ENCODE measurements at places on chromosomes 1 and 21. TPM values are rescaled to one million over a fixed set of nuclear protein-coding genes. Genes with fewer than 3 reads are reported as not detected.

GRCh38 chr1:185137896-185138545 lies 18.7 kb downstream of the TRMT1L start:
- no peaks in the 10 kb centered on the region for H3K4me1 ChIP-seq
- H3K27me3 ChIP-seq = no peaks in the 10 kb centered on the region
- DNase-seq = no peak

GRCh38 chr1:88175120-88175630 lies 508.9 kb upstream of the PKN2 start:
- no peak overlapping the region for H3K4me3 ChIP-seq
- H3K27ac ChIP-seq = no peak overlapping the region
- no peak for DNase-seq
- no peaks in the 10 kb centered on the region for H3K27me3 ChIP-seq
- no peaks in the 10 kb centered on the region for H3K36me3 ChIP-seq

DNA sequence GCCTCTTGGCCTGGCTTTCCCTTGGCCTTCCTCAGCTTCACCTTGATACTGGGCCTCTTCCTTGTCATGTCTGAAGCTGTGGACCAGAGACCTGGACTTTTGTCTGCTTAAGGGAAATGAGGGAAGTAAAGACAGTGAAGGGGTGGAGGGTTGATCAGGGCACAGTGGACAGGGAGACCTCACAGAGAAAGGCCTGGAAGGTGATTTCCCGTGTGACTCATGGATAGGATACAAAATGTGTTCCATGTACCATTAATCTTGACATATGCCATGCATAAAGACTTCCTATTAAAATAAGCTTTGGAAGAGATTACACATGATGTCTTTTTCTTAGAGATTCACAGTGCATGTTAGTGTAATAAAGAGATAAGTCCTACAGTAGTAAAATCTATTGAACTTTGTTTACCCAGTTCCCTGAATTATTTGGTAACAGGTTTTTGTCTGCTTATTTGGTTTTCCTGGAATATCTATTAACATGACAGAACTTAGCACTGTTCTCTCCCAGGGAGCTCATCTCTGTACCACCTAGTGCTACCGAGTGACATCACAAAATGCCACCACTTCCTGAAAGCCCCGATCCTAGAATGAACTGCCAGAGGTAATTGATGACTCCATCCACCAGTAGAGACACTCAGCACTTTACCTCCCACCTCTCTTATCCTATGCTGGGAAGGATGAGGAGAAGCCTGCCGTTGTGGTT lies 22.2 kb downstream of the UBE2T start:
- no peak overlapping the region for H3K27ac ChIP-seq
- H3K36me3 ChIP-seq = no peaks in the 10 kb centered on the region
- H3K4me3 ChIP-seq = no peak overlapping the region
- DNase-seq = no peak
- no peaks in the 10 kb centered on the region for H3K4me1 ChIP-seq

DNA sequence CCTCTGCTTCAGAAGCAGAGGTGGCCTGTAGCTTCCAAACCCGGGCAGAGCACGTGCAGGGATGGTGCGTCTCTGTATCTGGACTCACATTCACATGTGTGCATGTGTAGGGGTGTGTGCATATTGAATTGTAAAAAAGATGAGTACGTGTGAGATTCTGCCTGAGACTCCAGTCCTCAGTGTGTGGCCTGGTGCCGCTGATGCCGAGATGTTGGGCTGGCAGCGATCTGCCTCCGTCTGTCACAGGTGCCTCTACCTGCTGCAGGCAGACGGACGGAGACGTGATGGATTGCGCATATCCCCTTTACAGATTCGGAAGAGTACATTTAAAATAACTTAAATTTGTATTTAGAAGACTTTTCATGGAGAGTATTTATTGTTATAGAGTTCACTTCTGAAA lies 53.6 kb downstream of the ADARB1 start:
- no peak for DNase-seq
- no peak overlapping the region for H3K4me3 ChIP-seq
- peaks cover 14% of the 10 kb centered on the region for H3K4me1 ChIP-seq
- H3K27me3 ChIP-seq = no peaks in the 10 kb centered on the region
- peak overlapping the region; percentile 85 for H3K27ac ChIP-seq

GRCh38 chr1:208542309-208542708 lies 298.1 kb upstream of the PLXNA2 start:
- DNase-seq = no peak
- no peak overlapping the region for H3K27ac ChIP-seq
- H3K4me3 ChIP-seq = no peak overlapping the region
- no peaks in the 10 kb centered on the region for H3K4me1 ChIP-seq
- H3K27me3 ChIP-seq = no peaks in the 10 kb centered on the region
- H3K36me3 ChIP-seq = no peaks in the 10 kb centered on the region

DNA sequence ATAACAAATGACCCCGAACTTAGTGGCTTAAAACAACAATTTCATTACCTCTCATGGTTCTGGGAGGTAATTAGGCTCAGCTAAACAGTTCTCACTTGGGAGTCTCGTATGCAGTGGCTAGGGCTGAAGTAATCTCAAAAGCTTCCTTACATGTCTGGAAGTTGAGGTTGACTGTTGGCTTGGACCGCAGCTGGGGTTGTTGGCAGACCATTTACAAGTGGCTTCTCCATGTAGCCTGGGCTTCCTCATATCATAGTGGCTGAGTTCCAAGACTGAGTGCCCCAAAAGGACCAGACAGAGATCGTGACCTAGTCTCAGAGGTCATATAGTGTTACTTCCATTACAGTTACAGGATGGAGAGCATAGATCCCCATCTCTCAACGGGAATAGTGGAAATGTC lies 2.4 kb upstream of the POGZ start:
- no peak overlapping the region for H3K4me3 ChIP-seq
- no peaks in the 10 kb centered on the region for H3K36me3 ChIP-seq
- H3K27ac ChIP-seq = no peak overlapping the region
- H3K4me1 ChIP-seq = peaks cover 19% of the 10 kb centered on the region
- DNase-seq = no peak
- no peaks in the 10 kb centered on the region for H3K27me3 ChIP-seq

GRCh38 chr1:178633056-178633455 lies 92.0 kb upstream of the RALGPS2 start:
- H3K4me3 ChIP-seq = no peak overlapping the region
- H3K27me3 ChIP-seq = no peaks in the 10 kb centered on the region
- no peaks in the 10 kb centered on the region for H3K36me3 ChIP-seq
- no peaks in the 10 kb centered on the region for H3K4me1 ChIP-seq

DNA sequence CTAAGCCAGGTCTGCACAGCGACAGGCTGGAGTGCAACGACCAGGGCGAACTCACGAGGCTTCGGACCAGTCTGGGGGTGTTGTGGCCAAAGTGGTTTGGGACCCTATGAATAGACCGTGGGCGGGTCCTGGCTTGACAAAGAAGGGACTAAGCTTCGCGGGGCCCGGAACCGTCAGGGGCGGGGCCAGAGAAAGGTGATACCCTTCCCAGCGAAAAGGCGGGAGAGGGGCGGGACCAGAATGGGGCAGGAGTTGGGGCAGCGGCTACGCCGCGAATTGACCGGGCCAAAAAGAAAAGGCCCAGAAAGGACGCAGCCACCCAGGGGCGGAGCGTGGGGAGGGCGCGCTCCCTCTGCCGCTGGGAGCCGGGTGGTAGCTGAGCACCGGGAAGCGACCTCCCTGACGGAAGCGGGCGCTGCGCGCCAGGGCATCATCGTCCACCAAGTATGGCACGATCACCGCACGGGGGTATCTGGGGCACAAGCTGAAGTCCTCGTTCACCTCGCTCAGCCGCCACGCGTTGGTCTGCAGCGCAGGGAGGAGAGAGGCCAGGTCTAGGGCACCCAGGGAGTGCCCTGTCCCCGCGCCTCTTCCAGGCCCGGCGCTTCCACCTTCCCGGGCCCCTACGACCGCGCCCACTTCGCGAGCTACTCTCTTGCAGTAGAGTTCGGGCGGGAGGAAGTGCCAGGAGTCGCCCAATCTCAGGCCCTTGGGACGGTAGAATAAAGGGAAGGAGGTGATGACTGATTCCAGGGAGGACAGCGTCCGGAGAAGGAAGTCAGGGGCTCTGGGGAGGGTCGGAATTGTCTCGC lies 6.7 kb upstream of the FAM167B start:
- no peaks in the 10 kb centered on the region for H3K36me3 ChIP-seq
- H3K4me1 ChIP-seq = peaks cover 4% of the 10 kb centered on the region
- H3K27ac ChIP-seq = peak overlapping the region; percentile 86
- H3K27me3 ChIP-seq = no peaks in the 10 kb centered on the region
- peak; percentile 88 for DNase-seq

GRCh38 chr1:245576323-245576722 lies 421.5 kb downstream of the KIF26B start:
- no peak overlapping the region for H3K4me3 ChIP-seq
- no peaks in the 10 kb centered on the region for H3K27me3 ChIP-seq
- no peak for DNase-seq
- no peaks in the 10 kb centered on the region for H3K4me1 ChIP-seq
- H3K27ac ChIP-seq = no peak overlapping the region

DNA sequence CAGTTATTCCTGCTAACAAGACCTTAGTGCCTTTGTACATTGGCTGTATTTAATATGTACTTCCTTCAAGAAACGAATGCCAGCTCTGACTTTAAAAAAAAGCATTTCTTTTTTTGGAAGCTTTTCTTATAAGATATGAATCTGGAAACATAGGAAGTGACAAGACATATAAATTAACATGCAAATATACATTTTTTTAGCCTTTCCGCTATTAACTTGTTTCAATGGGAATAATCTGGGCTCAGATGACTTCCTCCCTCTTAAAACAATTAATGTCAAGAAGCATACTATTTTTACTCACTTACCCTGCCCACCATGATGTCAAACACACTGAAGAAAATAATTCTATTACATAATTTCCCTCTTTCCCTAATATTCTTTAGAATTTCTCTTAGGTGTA lies 1.4 kb downstream of the DENND1B start:
- H3K27me3 ChIP-seq = no peaks in the 10 kb centered on the region
- DNase-seq = no peak
- H3K4me3 ChIP-seq = peak overlapping the region; percentile 72
- peak overlapping the region; percentile 92 for H3K27ac ChIP-seq

DNA sequence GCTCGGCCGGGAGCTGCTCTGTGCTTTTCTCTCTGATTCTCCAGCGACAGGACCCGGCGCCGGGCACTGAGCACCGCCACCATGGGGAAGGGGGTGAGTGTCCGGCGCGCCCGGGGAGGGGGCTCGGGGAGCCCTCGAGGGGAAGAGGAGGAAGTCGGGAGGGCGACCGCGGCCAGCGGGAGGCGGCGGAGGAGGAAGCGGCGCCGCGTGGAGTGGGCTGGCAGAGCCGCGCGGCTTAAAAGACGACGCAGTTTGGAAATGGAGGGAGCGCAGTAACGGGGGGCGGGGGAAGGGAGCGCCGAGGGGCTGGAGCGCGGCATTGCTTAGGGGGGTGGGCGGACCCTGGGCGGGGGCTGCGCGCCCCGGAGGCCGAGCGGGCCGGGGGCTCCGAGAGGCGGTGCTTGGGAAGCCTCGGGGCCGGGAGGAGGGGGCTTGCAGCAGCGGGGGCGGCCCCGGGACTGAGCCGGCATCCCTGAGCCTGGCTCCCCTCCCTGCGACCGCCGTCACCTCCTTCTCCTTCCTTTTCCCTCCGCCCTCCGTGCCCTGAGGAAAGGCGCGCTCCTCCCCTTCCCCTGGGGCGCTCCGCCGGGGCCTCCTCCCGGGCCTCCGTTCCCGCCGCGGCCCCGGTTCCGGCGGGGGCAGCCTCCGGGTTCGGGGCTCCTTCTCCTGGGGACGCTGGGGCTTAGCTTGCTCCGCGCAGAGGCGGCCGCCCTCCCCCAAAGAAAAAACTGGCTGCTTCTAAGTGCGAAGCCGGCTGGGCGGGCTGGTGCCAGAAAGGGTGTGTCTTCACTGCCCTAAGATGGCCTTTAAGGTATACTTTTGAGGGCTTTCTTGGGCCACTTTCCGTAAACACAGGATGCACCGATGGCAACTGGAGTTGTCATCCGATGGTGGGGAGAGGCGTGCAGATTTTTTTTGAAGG lies 648 bp downstream of the ATP1A1 start:
- H3K27me3 ChIP-seq = no peaks in the 10 kb centered on the region
- peak; percentile 89 for DNase-seq
- peaks cover 57% of the 10 kb centered on the region for H3K4me1 ChIP-seq
- H3K36me3 ChIP-seq = no peaks in the 10 kb centered on the region

- H3K4me1 ChIP-seq = no peaks in the 10 kb centered on the region
- no peak for DNase-seq
- H3K4me3 ChIP-seq = no peak overlapping the region
- H3K27ac ChIP-seq = no peak overlapping the region
Measured at GRCh38 chr1:25146451-25146855, 85.8 kb downstream of the SYF2 start.

DNA sequence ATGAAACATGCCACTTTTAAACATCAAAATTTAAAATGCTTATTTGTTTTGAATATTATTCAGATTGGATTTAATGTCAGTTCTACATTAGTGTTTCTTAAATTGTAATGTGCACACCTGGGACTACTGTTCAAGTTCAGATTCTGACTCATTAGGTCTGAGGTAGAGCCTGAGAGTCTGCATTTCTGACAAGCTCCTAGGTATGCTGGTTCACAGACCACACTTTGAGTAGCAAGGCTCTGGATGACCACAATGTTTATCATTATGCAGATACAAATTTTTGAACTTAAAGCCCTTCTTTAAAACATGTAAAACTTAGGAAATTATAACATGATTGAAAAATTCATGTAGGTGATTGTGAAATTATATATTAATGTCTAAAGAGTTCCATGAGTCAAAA lies 40.2 kb downstream of the TTLL7 start:
- no peak overlapping the region for H3K4me3 ChIP-seq
- H3K4me1 ChIP-seq = no peaks in the 10 kb centered on the region
- DNase-seq = no peak
- H3K27ac ChIP-seq = no peak overlapping the region

- no peak overlapping the region for H3K4me3 ChIP-seq
- DNase-seq = no peak
- H3K36me3 ChIP-seq = no peaks in the 10 kb centered on the region
- H3K27ac ChIP-seq = no peak overlapping the region
- no peaks in the 10 kb centered on the region for H3K4me1 ChIP-seq
- H3K27me3 ChIP-seq = no peaks in the 10 kb centered on the region
Measured at GRCh38 chr21:34946916-34947534, 102.1 kb downstream of the RUNX1 start.

DNA sequence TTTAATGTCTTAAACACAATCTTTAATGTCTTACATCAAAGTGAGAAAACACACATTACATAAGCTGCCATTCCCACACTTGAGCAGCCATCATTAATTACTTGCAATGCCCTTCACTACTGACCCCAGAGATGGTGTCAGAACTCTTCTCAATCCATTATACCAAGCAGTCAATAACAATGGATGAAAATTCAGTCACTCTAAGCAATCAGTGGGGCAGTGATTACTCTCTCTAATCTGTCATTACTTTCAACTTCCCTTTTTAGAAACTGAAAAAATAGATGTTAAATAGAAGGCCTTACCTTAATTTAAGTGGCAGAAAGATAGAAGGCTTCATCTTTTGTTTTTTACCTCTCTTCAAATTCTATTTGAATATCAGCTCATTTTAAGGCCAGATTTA lies 9.7 kb upstream of the FRRS1 start:
- no peak overlapping the region for H3K27ac ChIP-seq
- no peak overlapping the region for H3K4me3 ChIP-seq
- DNase-seq = no peak
- H3K27me3 ChIP-seq = no peaks in the 10 kb centered on the region
- no peaks in the 10 kb centered on the region for H3K36me3 ChIP-seq
- no peaks in the 10 kb centered on the region for H3K4me1 ChIP-seq

The FAM43B gene
- not detected for total RNA-seq

The SZT2 gene
- total RNA-seq = 56.7 TPM

The MMP23B gene
- 15.1 TPM for total RNA-seq

The MCOLN2 gene
- 27.2 TPM for total RNA-seq

The S100A7 gene
- not detected for total RNA-seq

The PPM1J gene
- total RNA-seq = not detected

The MATN1 gene
- total RNA-seq = 1.7 TPM

The SPATA1 gene
- total RNA-seq = not detected

The RAB42 gene
- total RNA-seq = 4.6 TPM
